ENCODE measurements at places on chromosomes 5 and 9.

DNA sequence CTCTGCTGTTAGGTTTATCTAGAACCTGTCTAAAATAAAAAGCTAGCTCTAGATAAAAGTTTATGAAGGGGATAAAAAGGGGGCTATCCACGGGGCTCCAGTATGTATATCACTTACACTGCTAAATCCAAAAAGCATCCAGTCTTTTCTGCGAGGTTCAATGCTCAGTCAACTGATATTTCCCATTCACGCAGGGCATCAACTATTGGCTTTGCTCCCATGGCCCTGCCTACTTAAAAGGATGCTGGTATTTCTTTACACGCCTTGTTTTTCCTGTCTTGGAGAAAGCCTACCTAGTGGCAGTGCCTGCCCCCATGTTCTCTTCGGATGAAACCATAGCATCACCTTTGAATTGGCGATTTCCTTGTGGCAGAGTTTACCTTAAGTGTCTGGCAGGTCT is 8.1 kb downstream of the SPRY4 start:
- DNase-seq, result no peak

GRCh38 chr5:1655496-1656270 is 131.9 kb upstream of the LPCAT1 start:
- no peak for DNase-seq

DNA sequence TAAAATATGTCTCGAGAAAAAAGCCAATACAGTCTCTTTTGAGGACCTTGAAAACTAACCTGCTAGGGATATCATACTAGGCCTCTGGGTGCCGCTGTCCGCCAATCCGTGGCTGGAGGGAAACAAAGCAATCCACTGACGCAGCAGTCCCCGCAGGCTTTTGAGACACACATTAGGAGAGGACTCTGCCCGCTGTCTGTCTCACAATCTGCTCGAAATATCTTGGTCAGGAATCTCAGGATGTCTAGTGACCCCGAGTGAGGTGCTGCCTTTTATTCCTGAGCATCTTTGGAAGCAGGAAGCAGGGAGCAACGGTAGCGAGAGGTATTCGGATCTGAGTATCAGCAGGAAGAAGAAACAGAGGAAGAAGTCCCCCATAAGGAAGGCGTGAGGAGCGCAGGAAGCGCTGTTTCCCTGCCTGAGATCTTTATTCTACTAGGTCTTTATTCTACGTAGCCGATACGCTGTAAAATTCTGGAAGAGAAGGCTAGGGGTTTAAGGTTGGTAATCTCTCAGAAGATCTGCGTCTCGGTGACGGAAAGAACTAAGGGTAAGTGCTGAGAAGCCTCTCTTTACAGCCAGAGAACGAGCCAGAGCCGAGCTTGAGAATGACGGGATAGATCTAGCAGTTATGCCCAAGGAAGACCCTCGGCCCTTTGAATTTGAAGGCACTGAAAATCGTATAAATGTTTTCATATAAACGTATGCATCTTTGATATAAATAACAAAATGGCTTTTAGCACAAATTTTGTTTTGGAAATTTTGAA is 4.0 kb upstream of the PCDHGA1 start:
- peak; percentile 33 for DNase-seq

DNA sequence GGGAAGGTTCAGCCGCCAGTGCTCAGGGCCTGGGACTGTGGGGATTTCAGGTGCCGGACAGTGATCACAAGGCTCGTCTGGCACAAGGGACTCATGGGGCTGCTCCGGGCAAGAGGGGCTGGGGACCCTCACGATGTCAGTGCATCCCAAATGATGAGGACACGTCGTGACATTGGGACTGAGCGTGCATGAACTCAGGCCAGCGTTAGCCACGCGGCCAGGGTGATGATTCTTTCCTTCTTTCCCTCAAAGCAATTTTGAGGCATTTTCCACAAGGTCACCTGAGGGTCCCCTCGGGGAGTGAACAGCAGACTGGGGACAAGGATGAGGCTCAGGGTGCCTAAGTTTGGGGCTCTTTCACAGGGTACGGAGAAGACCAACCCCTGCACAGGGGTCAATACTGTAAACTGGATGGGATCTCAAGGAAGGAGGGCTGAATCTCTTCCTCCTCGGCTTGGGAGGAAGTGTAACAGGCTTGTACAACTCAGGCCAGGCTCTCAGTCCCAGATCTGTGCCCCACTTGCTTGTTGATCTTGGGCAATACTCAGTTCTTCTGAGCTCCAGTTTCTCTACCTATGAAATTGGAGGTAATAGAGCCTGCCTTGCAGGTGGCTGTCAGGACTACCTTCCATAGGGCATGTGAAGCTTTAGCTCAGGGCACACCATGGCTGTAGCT is 78.5 kb downstream of the PRRT1B start:
- no peak for DNase-seq

DNA sequence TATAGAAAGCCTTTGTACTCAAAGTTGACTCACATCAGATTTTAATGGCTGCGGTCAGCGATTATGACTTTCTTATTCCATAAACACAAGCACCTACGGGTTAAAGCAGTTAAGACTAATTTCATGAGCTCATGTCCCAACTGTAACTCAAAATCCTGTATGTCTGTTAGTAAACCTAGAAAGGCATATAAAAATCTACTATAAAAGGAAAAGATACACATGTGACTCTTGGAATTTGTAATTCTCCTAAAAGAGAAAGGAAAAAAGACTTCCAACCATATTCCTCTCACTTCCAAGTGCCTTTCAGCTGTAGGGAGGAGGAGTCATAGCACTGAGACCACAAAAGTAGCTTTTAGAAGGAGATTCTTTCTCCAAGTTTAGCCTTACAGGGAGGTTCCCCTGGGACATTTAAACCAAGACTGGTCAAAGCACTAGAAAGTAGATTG is 129.1 kb downstream of the EBF1 start:
- no peak for DNase-seq

DNA sequence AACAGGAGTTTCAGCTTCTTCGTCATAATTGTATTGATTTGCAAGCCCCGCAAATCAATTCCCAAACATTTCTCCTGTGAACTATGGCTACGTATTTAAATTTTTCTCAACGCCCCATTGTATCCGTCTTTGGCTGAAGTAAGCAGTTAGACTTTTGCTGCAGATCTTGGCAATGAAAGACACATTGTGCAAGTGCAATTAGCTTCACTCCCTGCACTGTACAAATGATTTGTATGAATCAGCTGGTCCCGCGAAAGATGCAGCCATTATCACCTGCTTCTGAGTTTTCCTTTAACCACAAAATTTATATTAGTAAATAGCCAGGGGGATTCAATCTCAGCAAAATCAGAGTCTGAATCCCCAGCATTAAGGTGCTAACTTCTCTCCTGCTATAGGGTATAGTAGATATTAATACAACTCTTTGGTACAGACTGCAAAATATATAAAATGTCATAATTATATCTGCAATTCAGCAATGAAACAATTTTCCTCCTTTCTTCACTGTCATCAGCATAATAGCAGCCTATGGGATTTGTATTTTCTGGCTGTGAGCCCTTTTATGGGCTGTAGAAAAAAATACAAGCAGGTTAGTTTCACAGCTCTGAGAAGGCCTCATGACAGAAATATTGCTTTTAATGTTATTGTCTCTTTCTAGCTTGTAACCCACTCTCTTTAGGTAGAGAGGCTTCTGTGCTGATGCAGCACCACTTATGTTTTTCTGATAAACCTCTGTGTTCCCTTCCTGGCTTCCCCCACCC is 68.4 kb upstream of the SMARCA2 start:
- no peak for DNase-seq

- DNase-seq, result no peak
These were observed at the start of gene SH3TC2 for GRCh38 chr5:149063017-149063687. TSS of gene SH3TC2 (minus strand) at chr5:149063062. CDS start at chr5:149063022, 40 bp downstream.

GRCh38 chr5:177445052-177445916 is 1.3 kb upstream of the PRR7 start:
- DNase-seq, result no peak

GRCh38 chr5:77400645-77401044 is 91.5 kb downstream of the WDR41 start:
- DNase-seq, result no peak

- DNase-seq, result no peak
These were observed 28.0 kb downstream of the ATP6V0E1 start for GRCh38 chr5:173011566-173011965.

DNA sequence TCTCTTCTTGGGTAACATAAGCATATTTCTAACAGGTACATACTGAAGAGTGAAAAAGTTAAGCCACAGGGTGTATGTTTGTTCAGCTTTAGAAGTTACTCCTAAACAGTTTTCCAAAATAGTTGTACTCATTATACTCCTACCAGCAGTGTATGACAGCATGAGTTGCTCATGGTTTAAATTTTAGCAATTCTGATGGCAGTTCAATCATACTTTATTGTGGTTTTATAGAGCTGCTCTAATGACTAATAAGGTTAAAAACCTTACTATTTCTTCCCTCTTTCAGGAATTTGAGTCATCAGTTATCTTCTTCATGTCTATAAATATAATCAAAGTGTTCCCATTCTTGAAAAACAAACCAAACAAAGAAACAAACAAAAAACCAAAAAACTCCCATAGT is 81.5 kb downstream of the CAAP1 start:
- DNase-seq, result no peak

DNA sequence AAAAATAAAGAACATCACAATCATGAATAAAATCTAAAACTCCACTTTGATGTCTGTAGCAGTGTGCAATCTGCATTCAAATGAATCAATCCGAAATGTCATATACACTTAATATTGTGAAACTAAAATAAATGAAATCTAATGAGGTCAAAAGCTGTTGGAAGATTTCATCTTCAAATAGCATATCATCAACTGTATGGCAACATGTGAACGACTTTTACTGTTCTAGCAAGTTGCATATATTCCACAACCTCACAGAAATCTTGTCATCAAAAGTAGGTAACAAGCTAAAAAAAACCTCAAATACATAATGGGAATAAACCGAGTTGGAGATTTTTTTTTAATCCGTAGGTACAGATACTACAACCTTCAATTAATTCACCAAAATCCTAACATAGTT is 1.2 kb downstream of the PTBP3 start:
- DNase-seq, result no peak

DNA sequence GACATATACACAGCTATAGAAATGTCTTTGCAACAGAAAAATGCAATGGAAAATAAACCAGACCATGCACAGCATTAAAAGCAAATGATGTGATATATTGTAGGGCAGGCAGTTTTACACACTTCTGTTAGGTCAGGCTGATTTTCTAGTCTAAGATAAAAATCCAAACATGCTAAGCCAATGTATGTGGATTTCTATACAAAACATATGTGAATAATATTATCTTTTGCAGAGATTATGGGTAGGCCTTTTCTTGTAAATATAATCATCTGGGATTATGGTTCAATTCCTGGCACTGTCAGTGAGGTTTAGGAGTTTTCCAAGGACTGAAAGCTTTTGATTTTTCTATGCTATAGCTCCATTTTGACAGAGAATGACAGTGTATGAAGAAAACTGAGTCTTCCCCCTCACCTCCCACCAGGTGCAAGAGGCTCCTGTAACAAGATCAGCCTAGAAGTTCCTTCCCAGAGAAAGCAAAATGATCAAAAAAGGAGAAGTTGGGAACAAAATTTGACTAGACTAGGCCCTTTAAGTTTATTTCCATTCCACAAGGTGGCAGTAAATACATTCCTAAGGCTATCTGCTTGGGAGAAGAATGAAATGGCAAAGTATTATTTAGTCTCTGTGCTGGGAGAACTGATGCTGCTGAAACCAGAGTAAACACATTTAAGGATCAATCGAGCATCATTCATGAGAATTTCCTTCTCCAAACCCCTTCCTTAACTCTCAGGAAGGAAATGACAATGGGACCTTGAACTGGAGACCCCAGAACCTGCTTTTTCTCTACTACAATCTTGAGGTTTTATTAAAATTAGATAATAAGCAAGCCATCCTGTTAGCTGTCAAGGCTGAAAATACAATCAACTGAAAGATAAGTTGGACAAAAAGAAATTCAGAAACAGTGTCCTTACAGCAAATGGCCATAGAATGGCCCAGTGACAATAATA is 133.0 kb upstream of the TUT7 start:
- no peak for DNase-seq

- DNase-seq, result no peak
These were observed 32.0 kb downstream of the ANKRD55 start for GRCh38 chr5:56200971-56201666.

GRCh38 chr5:36573438-36573837 is 33.0 kb upstream of the SLC1A3 start:
- DNase-seq, result no peak

- DNase-seq, result no peak
These were observed 92.9 kb upstream of the IER5L start for GRCh38 chr9:129270903-129271431.

DNA sequence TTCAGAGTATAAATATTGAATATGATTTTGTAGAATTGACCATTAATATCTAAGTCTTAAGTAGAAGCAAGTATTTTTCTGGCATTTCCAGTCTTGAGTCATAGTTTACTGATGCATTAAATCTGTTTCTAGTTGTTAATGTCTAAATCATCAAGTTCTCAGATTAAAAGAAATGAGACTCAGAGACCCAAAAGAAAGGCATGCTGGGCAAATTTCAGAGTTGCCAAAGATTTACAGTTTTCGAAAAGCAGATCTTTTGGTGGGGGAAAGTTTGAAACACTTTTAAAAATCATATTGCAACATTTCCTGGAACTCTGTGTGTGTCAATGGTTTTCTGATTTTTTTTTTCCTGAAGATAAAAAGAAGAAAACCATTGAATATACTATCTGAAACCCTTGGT is 60.9 kb downstream of the ANKRD55 start:
- no peak for DNase-seq

DNA sequence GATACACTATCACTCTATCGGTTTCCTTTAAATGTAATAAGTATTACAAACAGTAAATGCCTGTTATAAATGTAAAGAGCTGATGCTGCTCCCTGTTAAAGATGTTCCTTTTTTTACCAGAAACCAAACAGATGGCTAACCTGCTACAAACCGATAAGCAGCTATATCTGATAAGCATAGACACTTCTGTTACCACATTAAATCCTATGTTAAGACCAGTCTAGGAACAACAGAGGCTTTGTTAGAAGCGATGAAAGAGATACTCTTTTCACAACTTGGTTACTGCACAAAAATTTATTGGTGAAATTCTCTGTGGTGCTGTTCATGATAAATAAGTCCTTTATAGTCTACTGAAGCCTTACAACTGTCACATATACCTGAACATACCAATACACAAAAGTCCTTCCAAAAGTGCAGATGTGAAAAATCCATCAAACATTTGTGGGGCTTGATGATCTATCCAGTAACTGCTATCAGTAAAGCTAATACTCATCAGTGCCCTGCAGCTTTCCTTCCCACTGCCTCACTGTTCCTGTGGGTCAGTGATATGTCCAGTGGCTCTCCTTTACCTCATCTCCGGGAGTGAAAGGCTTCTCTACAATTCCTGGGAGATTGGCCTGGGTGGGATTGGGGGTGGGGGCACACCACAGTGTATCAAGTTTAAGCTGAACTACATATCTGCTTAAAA is 25.8 kb upstream of the PRXL2C start:
- no peak for DNase-seq
